ENCODE measurements at places on chromosomes 6 and 20.

GRCh38 chr20:63163171-63163570, 52.8 kb downstream of the YTHDF1 start:
- DNase-seq, result no peak

GRCh38 chr6:50608421-50608820, 104.9 kb upstream of the TFAP2D start:
- no peak for DNase-seq

GRCh38 chr20:14915356-14915755, 577.9 kb upstream of the FLRT3 start:
- no peak for DNase-seq

DNA sequence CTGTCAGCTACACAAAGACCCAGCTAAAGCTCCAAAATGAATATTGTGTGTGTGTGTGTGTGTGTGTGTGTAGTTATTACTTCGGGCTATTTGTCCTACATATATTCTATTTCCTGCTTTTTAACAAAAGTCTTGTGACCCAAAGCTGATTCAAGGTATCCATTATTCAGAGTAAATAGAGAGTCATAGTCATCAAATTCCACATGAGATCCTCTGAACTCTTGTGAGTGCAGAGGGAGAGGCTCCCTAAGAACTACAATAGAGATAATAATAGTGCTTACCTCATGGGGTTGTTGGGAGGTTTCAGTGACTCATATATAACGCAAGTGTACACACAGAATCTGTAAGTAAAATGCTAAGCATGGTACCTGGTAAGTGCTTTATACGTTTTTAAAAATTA, 95.6 kb upstream of the SHLD1 start:
- DNase-seq, result no peak

DNA sequence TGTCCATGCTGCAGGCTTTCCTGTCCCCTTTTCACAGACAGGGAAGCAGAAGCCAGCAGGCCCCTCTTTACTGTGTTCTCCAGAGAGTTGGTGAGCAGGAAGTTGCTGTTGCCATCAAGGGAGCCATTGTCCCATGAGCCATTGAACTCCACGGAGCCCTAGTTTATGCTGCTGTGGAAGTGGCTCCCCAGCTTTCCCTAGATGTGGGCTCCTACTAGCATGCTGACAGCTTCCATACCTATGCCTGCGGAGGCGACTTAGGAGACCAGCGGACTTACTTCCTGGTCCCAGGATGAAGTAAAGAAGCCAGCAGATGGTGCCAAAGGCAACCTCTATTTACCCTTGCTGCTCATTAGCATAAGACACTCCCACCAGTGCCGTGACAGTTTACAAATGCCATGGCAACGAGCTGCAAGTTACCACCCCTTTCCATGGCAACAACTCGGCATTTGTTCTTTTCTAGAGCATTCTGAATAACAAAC, 30.8 kb upstream of the FKBP1A start:
- no peak for DNase-seq

DNA sequence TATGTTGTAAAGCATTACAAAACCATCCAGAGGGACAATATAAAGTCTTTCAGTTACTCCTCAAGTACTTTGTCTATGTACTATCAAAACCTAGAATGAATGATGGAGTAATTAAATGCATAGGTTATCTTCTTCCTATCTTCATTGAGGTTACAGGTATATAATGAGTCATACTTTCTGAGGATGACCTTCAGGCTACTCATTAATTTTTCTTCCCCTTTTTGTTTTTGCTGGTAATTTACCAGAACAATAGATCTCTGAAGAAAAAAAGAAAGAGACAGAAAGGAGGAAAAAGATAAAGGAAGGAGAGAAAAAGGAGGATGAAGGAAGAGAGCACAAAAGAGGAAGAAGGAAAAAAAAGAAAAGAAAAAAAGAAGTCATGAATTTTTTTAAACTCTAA, 398.4 kb downstream of the TBC1D32 start:
- no peak for DNase-seq

DNA sequence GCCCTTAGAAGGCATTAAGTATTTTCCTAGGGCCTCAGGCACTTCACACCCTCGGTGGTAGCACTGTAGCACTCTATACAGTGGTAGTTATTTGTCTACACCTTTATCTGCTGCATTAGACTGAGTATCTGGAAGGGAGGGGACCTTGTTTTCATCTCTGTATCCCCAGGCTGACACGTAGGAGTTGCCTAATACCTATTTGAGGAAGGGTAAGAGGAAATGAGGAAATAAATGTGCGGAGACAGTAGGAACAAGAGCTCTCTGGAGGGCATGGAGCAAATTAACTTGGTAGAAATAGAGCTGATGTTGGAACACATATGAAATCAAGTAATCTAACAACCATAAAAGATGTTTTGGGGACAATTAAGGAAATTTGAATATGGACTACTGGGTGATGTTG, 3.9 kb downstream of the CNPY3 start:
- DNase-seq, result no peak

- DNase-seq, result peak; percentile 59
Observed at GRCh38 chr20:35660122-35660937, 4.4 kb downstream of the CPNE1 start.

DNA sequence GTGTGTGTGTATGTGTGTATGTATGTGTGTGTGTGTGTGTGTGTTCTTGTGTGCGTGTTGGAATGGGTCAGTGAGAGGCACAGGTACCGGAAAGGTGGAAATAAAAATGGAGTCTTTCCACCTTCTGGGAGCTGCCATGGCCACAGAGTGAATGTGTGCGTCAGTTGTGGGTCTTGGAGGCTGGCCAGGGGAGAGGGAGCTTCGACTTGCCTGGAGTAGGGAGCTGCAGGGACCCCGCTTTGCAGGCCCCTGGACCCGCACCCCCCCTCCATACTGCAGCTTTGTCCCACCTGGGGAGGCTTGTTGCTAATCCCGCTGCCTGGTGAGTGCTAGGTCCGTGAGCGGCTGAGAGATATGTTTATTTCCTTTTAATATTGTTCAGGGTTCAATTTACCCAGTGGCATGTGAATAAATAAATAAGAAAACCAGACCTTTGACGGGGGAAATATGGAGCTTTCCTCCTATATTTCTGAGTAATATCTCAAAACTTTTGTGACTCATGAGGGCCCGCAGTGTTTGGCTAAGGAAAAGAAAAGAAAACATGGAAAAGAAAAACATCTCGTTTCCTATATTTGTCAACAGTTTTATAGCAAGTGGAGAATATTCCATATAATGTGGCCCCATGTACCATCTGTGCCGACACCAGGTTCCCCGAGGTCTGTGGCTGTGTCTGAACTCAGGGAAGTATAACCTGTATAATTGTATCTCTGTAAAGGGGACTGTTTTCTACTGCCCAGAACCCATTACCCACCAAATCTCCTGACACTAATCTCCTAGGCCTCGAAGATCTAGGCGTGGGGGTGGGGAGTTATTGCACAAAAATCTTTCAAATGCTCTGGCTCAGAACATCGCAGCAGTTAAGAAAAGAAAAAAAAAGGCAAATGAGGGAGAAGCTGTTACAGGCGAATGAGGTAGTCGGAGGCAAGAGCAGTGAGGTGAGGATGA, 24.6 kb upstream of the CCDC167 start:
- no peak for DNase-seq

DNA sequence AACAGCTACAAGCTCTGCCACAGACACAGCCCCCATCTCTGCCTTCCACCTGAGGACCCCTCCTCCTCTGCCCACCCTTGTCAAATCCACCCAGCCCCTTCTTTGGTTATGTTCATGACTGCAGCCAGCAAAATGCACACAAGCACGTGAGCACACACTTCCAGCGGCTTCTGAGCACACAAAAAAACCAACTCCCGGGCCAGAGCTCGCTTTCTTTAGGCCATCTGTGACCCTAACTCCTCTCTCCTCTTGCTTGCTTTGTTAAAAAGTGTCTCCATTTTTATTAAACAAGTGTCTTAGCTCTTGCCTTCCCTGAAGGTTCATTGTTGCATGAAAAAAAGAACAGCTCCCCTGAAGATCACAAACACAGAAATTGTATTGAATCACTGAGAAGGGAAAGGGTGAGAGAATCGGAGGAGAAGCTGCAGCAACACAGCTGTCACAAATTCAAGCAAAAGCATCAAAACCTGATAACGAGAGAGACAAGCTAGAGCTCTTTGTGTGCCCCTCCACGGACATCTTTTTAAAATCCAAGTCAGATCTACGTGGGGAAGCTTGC, 142.1 kb downstream of the CD83 start:
- DNase-seq, result no peak
